ENCODE measurements at places on chromosomes 7 and 10. TPM values are rescaled to one million over a fixed set of nuclear protein-coding genes. Genes with fewer than 3 reads are reported as not detected.
A peak's percentile ranks its signal among the peaks of the same experiment; 100 is the strongest.

- H3K4me3 ChIP-seq: no peak overlapping the region
Measured at GRCh38 chr7:77353407-77353721, 62.8 kb downstream of the GSAP start.

- H3K4me1 ChIP-seq: no peaks in the 10 kb centered on the region
- H3K27me3 ChIP-seq: no peaks in the 10 kb centered on the region
- H3K4me3 ChIP-seq: no peak overlapping the region
- H3K36me3 ChIP-seq: no peaks in the 10 kb centered on the region
Measured at GRCh38 chr10:30803892-30804322, 174.4 kb upstream of the LYZL2 start.

GRCh38 chr10:3068968-3069737, 1.8 kb downstream of the PFKP start:
- peak overlapping the region; percentile 89 for H3K27ac ChIP-seq
- H3K27me3 ChIP-seq: no peaks in the 10 kb centered on the region
- peaks cover 49% of the 10 kb centered on the region for H3K4me1 ChIP-seq
- peak; percentile 66 for DNase-seq
- H3K4me3 ChIP-seq: peak overlapping the region; percentile 92
- H3K36me3 ChIP-seq: peaks cover 13% of the 10 kb centered on the region

- H3K27ac ChIP-seq: no peak overlapping the region
- H3K36me3 ChIP-seq: no peaks in the 10 kb centered on the region
- H3K4me3 ChIP-seq: no peak overlapping the region
- H3K27me3 ChIP-seq: no peaks in the 10 kb centered on the region
- no peak for DNase-seq
Measured at GRCh38 chr10:38072552-38072951, 21.6 kb upstream of the ZNF37A start.

SUPV3L1 gene
- total RNA-seq: 26.4 TPM

PLA2G12B gene
- total RNA-seq: 0.14 TPM

All from cardiac muscle cell (in vitro differentiated cells and primary cell).